KBM-7 (cell line): ENCODE measurements at places on chromosomes 1 and 21.

- no peak for DNase-seq
Observed at GRCh38 chr1:226979115-226979516, 39.0 kb downstream of the COQ8A start.

GRCh38 chr21:25939396-25939761, 204.6 kb downstream of the GABPA start:
- DNase-seq: no peak

DNA sequence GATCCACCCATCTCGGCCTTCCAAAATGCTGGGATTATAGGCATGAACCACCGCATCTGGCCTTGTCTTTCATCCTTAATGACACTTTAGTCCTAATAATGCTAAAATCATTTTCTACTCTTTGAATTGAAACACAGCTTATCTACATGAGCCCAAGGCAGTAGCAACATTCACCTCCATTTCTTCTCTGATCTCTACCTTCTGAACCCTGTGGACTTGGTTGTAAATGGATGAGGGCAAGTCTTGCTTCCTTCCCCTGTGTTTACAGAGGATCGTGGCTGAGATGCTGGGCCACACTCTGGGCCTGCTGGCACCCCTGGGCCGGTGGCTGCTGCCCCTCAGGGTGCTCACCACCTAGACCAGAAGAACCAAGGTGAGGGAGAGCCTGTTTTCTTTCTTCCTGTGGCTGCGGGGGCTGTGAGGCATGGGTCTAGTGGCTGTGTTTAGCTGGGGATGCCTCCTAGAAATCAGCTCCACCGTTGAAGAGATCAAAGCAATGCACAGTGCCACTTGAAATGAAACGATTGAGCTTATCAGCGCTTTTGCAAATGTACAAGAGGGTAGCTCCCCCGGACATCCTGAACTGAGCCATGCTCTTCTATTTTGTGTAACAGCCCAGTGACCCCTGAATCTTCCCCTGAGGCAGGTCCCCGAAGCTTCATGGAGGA, 32.2 kb upstream of the LGALS8 start:
- no peak for DNase-seq

- DNase-seq: no peak
Observed at GRCh38 chr1:1664941-1665814, 6.4 kb upstream of the CDK11B start.

DNA sequence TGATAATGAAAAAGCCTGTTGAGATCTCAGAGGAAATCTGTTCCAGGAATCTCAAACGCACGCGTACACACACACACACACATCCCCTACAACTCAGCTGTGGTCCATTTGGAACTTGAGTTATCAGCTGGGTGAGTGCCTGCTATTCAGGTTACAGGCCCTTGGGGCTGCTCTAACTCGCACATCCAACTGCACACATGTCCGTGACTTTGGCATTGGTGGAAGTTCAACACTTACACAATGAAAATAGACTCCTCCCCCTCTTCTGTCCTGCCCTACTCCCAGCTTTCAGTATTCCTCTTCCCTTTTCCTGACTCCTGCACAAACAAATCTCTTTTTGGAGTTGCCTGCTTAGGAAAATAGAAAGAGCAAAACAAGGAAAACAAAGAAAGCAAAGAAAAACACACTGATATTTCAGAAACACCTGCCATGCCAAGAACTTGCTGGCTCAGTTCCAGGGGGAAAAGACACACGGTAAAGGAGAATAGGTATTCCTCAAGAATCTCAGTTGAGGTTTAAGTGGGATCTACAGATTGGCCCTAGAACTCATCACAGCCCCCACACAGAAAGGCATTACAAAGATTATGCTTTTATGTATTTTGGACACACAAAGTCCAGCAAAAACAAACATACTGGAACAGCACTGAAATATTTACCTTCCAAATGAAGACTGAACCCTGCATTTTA, 140.9 kb downstream of the TGFBR3 start:
- DNase-seq: no peak

- no peak for DNase-seq
Observed at GRCh38 chr1:7642781-7643529, 128.1 kb upstream of the VAMP3 start.

- DNase-seq: no peak
Observed at GRCh38 chr1:29688471-29689365, 452.4 kb downstream of the PTPRU start.

DNA sequence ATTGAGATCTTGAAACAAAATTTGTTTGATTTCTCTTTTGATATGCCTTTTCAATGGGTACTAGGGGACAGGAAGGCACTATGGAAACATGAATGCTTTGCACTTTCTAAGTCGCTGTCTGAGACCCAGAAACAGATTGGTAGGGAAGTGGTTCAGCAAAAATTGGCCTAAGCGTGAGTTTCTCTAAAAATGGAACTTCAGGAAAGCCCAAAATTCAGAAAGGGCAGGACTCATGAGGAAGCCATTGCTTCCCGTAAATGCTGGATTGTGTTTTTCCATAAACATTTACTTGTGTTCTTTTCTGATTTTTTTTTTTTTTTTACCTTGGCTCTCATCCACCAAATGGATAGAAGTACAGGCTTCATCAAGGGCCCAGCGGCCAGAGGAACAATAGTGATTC, 123.7 kb upstream of the ATP1B1 start:
- no peak for DNase-seq

GRCh38 chr1:224170748-224171478, 12.1 kb upstream of the DEGS1 start:
- peak; percentile 45 for DNase-seq

DNA sequence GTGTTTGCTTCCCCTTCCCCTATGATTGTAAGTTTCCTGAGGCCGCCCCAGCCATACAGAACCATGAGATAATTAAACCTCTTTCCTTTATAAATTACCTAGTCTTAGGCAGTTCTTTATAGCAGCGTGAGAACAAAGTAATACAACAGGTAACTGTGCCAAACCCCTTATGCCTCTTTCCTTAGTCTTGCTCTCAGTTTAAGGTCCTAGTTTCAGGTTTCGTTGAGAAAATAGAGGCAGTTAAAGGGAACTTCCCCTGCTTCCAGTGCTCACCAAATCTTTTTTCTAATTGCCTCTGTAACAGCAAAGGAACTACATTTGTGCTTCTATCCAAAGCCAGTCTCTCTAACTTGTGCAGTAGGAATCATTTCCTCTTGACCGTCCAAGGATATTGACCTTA, 164.8 kb downstream of the PATJ start:
- no peak for DNase-seq

DNA sequence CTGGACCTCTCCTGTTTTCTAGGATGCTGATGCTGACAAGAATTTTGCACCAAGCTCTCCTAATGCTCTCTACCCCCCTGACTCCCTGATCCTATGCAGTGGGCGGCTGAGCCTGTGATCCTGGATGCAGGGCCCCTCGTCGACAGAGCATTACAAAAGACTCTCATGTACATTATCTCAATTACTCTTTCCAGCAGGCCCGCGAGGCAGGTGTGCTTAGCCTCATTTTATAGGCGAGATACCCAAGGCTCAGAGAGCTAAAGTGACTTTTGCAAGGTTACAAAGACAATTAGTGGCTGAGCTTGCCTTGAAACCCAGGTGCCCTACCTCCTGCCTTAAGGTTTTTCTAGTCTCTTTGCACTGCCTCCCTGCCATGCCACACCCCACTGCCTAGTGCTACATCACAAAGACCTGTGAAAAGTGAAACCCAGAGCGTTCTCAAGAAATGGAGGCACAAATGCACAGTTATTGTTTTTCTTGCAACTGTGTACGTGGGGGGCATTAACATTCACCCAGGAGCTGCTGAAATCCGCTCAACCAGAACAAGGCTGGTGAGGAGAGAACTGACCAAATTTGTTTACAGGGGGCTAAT, 10.0 kb upstream of the C8A start:
- DNase-seq: no peak

DNA sequence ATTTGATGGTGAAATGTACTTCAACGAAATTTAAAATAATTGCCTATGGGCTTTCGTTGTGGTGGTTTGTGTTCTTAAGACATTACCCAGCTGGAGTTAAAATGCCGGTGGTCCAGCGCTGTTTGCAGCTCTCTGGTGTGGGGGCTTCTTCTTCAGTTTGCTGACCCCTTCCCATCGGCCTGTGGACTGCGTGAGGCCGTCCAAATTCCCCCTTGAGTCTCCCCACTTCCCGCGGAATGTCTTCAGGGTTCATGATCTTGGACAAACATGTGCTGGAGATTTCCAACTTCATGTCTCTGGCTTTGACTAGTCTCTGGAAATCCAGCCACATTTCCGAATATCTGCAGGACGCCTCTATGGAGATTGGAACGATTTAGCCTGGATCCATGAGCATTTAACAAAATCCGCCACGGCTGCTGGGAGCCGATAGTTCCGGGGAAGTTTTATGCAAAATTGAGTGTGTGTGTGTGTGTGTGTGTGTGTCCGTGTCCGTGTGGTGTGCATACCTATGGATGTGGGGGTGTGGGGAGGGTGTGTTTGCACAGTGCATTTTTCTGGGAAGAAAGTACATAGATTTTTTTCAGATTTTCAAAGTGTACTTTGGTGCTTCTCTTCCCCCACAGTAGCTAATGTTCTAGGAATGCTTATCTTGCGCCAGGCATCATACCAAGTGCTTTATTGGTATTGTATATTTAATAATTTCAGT, 117.2 kb downstream of the PCP4 start:
- DNase-seq: no peak

- DNase-seq: no peak
Observed at GRCh38 chr1:61869691-61870109, 127.4 kb downstream of the PATJ start.

DNA sequence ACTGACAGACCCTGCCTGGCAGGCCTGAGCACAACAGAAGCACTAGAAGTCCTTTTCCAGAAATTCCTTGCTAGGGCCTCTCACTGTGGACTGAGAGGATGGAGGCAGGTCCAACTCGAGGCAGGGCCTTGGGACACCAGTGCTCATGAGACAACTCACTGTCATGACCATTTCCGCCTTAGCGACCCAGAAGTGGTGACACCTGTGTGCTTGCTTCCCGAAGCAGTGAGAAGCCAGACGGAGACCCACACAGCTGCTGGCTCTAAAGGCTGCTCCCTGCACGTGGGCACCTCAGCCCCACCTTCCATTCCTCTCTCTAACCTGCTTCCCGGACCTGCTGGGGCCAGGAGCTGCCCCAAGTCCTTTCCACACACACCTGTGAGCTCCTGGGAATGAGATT, 33.0 kb downstream of the KCNC4 start:
- no peak for DNase-seq

DNA sequence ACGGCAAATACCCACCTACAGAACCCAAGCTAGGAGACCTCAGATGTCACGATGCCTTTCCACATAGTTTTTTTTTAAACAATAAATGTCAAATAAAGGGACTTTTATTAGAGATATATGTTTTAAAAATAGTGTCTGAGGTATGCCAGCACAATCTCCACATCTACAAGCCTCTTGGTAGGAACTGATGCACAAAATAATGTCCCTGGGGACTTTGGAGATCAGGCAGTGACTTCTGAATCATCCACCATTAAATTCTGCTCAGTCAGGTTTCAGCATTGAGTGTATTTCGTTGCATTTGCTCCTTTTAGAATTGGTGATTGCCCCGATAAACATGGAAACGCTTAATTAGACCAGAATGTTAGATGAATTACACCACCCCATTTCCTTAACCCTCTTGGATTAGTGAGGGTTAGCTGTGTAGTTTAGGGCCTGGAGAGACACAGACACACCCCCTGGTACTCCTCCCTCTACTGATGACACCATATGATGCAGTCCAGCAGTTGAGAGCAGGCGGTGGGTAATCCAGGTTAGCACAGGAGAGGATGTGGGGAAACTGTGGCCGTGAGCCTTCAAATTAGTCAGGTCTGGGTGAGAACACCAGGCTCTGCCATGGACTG, 33.6 kb downstream of the LGR6 start:
- DNase-seq: no peak

- no peak for DNase-seq
Observed at GRCh38 chr1:7983086-7983778, 21.7 kb downstream of the PARK7 start.

DNA sequence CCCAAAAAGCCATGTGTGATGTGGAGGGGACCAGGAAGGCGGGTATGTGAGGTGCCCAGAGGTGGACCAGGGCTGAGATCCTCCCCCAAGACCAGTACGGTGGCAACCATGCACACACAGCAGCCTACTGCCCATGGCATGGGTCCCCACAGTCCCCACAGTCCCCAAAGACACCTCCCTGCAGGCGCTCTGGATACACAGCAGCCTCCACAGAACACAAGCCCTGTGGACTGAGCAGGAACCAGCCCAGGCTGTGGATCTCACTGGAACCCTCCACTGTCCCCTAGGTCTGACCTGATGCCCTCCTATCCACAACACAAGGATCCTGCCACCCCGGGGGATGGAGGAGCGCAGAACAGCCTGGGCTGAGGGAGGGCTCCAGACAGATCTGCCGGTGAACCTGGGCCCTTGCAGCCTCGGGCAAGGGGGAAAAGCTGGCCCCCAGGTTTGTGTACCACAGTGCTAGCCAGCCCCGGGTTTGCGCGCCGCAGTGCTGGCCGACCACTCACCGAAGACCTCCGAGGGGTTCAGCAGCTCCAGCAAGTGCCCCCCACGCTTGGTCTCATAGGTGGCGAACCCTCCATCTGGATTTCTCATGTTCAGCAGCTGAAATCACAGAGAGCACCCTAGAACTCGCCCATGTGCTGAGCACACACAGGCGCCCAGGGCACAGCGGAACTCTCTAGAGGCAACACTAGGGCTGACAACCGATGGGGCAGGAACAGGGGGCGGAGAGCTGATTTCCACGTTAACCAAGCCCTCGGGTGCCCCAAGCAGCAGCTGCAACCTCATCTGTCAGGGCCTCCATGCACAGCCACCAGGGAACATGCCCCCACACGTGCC, 22.1 kb upstream of the SPATC1L start:
- DNase-seq: no peak

DNA sequence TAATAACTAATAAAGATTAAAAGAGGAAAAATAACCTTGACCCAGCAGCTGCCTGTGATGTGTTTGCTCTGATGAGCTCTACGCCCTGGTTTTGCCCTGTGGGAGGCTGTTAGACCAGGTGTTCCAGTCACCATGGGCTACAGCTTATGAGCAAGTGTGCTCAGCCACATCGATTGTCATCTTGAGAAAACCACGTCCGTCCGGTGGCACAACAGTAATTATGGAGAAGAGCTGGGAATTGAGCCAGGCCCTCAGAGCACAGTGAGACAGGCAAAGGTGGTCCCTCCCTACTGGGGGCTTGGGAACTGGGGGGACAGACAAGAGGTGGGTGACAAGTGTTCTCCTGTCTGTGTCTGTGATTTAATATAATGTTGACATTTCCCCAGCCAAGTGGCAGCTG, 420.5 kb downstream of the MATN1 start:
- no peak for DNase-seq

GRCh38 chr21:21466752-21467151, 468.5 kb downstream of the NCAM2 start:
- DNase-seq: no peak

GRCh38 chr1:8255712-8256111, 62.2 kb upstream of the SLC45A1 start:
- no peak for DNase-seq

DNA sequence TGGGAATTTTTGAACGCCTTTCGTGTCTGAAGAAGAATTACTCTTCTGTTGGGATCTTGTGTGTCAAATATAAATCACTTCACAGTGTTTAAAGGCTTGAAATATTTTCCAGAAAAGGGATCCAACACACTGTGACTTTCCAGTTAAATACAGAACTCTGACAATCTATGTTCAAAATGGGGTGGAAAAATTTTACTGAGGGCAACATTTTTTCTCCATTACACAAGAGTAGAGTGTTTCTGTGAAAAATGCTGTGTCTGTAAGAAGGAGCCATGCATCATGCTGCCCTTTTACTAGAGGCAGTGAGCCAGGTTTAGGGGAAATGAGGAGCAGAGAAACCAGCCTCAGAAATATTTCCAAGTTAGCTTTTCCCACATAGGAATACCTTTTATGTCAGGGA, 86.5 kb downstream of the VPS13D start:
- DNase-seq: no peak

GRCh38 chr1:7781923-7782495, 2.1 kb upstream of the PER3 start:
- DNase-seq: no peak
